Psoas muscle (tissue), 8 donors: ENCODE measurements at places on chromosomes 7 and 10. TPM values are rescaled to one million over a fixed set of nuclear protein-coding genes. Genes with fewer than 3 reads are reported as not detected.
A peak's percentile ranks its signal among the peaks of the same experiment; 100 is the strongest.

- H3K27me3 ChIP-seq, result no peaks in the 10 kb centered on the region
- no peaks in the 10 kb centered on the region for H3K36me3 ChIP-seq
- no peak overlapping the region for H3K4me3 ChIP-seq
- DNase-seq, result no peak
Observed at GRCh38 chr10:106956216-106956915, 208.1 kb downstream of the SORCS1 start.

DNA sequence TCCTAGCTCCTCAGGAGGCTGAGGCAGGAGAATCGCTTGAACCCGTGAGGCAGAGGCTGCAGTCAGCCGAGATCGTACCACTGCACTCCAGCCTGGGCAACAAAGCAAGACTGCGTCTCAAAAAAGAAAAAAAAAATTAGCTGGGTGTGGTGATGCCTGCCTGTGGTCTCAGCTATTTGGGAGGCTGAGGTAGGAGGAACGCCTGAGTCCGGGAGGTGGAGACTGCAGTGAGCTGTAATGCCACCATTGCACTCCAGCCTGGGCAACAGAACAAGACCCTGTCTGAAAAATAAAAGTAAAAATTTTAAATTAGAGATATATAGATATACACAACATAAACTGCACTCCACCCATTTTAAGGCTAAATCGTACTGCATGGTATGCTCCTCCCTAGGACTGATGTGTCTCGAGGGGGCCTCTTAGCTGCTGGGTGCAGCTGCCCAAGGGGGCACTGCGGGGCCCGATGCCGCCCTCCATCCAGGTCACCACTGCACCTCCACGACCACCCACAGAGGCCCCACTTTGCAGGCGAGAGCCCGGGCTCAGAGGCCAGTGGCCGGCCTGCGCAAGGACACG is 40.9 kb upstream of the FOXK1 start:
- peaks cover 5% of the 10 kb centered on the region for H3K4me1 ChIP-seq
- no peak for DNase-seq
- H3K4me3 ChIP-seq, result peak overlapping the region; percentile 81
- H3K27ac ChIP-seq, result peak overlapping the region; percentile 94
- no peaks in the 10 kb centered on the region for H3K27me3 ChIP-seq
- no peaks in the 10 kb centered on the region for H3K36me3 ChIP-seq

GRCh38 chr10:44293306-44293778 is 91.6 kb downstream of the CXCL12 start:
- peak overlapping the region; percentile 73 for H3K27ac ChIP-seq
- peak; percentile 48 for DNase-seq
- H3K4me1 ChIP-seq, result peaks cover 7% of the 10 kb centered on the region
- peak overlapping the region; percentile 14 for H3K4me3 ChIP-seq

The MBL2 gene
- not detected for total RNA-seq

DNA sequence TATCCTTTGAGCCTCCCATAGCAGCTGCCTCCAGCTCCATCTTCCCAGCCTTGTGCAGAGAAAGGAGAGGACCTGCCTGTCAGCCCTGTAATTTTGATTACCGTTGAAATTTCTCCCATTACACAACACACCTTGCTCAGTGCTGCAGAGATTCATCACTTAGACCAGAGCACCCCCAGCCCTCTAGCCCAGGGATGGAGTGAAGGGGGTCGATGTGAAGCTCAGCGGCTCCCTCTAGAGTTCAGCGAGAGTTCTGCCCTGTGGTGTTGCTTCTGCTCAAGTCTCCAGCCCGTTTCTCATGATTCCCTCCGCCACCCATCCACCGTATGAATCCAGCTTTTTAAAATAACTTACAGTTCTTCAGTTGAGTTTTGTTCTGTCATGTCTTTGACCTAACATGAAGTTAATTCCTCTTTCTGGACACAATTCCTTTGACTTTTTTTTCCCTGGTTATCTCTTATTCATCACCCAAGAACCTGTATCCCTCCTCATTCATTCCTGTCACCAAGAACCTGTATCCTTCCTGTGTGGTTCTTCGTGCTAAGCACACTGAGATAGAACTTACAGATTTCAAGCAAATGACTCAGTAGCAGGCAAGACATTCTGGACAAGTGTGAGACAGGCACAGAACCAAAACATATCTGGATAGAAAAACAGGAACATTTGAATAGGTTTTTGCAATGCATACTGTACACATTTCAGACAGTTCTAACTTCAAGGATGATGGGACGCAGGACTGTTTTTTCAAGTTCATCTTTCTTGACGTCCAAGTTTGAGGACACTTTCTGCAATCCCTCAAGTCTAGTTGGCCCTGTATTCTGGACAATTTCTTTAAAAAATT is 35.0 kb upstream of the ZNF32 start:
- no peak overlapping the region for H3K27ac ChIP-seq
- H3K27me3 ChIP-seq, result no peaks in the 10 kb centered on the region
- H3K4me1 ChIP-seq, result peaks cover 6% of the 10 kb centered on the region
- no peak overlapping the region for H3K4me3 ChIP-seq
- H3K36me3 ChIP-seq, result no peaks in the 10 kb centered on the region

GRCh38 chr7:131370523-131370968 is 42.9 kb downstream of the MKLN1 start:
- no peak for DNase-seq
- H3K36me3 ChIP-seq, result no peaks in the 10 kb centered on the region
- H3K27ac ChIP-seq, result no peak overlapping the region
- H3K27me3 ChIP-seq, result no peaks in the 10 kb centered on the region
- H3K4me1 ChIP-seq, result peaks cover 66% of the 10 kb centered on the region
- H3K4me3 ChIP-seq, result no peak overlapping the region

The AGR2 gene
- total RNA-seq, result not detected

DNA sequence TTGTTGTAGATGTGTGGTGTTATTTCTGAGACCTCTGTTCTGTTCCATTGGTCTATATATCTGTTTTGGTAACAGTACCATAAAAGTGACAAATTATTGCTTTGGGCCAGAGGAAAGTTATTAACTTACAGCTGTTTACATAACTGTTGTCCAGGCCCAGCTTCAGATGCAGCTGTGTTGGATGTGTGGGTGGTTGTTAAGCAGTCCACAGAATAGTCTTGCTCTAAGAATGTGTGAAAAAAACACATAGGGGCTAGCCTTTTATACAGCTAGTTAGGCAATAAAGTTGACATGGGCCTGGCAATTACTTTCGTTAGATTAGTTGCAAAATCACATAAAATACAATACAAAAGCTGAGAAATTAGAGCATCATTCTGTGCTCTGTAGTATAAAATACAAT is 31.9 kb downstream of the DLD start:
- no peak for DNase-seq
- H3K36me3 ChIP-seq, result peaks cover 3% of the 10 kb centered on the region

DNA sequence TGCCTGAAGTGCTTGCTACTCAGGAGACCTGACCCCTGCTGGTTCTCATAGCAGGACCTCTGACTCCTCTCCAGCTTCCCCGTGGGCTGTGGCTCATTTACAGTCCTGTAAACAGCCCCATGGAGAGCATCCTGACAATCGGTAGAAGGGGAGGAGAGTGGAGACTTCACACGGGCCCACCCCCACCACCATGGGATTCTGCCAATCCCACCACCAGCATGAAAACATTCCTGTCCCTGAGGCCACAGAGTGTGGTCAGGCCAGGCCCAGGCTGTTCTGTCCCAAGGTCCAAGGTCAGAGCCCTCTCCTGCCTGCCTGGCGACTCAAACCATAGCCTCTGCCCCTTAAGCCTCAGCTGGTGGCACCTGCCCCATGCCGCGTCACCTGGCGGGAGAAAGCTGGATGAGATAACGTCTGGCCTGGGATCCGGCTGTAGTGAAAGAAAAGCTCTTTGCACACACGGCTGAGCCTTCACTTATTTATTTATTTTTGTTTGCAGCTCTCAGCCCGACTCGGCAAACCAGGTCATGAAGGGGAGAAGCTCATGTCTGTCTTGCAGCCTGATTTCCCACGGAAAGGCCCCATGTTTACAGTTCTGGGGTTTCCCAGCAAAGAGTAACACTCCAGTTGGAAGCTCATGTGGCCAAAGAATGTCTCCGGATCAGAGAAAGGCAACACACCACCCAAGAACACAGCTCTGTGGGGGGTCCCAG is 293.6 kb upstream of the ZMIZ1 start:
- no peak overlapping the region for H3K4me3 ChIP-seq
- DNase-seq, result peak; percentile 80
- H3K4me1 ChIP-seq, result peaks cover 22% of the 10 kb centered on the region
- H3K36me3 ChIP-seq, result no peaks in the 10 kb centered on the region
- H3K27ac ChIP-seq, result peak overlapping the region; percentile 52
- no peaks in the 10 kb centered on the region for H3K27me3 ChIP-seq

GRCh38 chr10:992467-992866 is 4.2 kb downstream of the GTPBP4 start:
- peaks cover 6% of the 10 kb centered on the region for H3K36me3 ChIP-seq
- no peak overlapping the region for H3K27ac ChIP-seq
- peaks cover 11% of the 10 kb centered on the region for H3K4me1 ChIP-seq
- H3K4me3 ChIP-seq, result no peak overlapping the region
- no peak for DNase-seq

- no peak overlapping the region for H3K27ac ChIP-seq
- DNase-seq, result no peak
- H3K4me3 ChIP-seq, result no peak overlapping the region
- H3K4me1 ChIP-seq, result no peaks in the 10 kb centered on the region
- no peaks in the 10 kb centered on the region for H3K27me3 ChIP-seq
- H3K36me3 ChIP-seq, result no peaks in the 10 kb centered on the region
Observed at GRCh38 chr7:45937301-45937700, 16.2 kb upstream of the IGFBP3 start.

DNA sequence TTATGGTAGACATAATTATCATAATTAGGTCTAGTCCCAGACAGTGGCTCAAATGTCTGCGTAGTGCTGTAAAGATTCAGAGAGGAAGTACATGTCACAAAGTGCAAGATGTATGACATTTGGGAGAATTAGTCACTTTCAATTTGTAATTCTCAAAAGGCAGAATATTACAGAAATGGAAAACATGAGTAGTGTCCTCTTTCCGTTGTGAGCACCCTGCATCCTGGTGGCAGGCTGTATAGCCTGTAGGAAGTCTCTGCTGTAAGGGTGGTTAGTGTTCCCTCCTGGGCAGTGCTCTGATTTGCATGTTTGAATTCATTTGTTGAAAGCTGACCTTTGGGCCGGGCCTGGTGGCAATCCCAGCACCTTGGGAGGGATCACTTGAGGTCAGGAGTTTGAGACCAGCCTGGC is 17.0 kb downstream of the CDK14 start:
- DNase-seq, result no peak
- H3K36me3 ChIP-seq, result no peaks in the 10 kb centered on the region
- no peak overlapping the region for H3K4me3 ChIP-seq
- H3K27ac ChIP-seq, result no peak overlapping the region
